ENCODE measurements at places on chromosomes 16 and 17.

- DNase-seq = no peak
Measured at GRCh38 chr17:17448076-17448475, 28.7 kb upstream of the MED9 start.

- no peak for DNase-seq
Measured at GRCh38 chr17:258045-258734, 76.7 kb upstream of the DOC2B start.

- no peak for DNase-seq
Measured at GRCh38 chr17:38687286-38687685, 12.5 kb upstream of the EPOP start.

GRCh38 chr17:45820052-45820780 lies 24.5 kb upstream of the SPPL2C start:
- DNase-seq = no peak

- DNase-seq = no peak
Measured at GRCh38 chr16:19840524-19841110, 44.0 kb downstream of the GPRC5B start.

DNA sequence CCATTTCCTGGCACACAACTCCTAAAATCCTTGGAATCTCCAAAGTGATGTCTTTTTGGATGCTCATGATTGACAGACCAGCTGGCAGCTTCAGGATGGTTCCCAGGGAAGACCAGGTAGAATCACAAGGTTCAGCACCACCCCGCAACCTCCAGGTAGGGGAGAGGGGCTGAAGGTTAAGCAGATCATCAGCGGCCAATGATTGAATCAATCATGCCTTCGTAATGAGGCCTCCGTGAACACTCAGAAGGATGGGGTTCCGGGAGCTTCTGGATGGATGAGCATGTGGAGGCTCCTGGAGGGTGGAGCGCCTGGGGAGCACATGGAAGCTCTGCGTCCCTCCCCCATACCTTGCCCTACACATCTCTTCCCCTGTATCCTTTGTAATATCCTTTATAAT lies 185.9 kb downstream of the SEC14L1 start:
- no peak for DNase-seq

GRCh38 chr17:71828182-71828596 lies 292.6 kb upstream of the SOX9 start:
- no peak for DNase-seq

- no peak for DNase-seq
Measured at GRCh38 chr17:72775919-72776318, 316.6 kb downstream of the SLC39A11 start.

- DNase-seq = no peak
Measured at GRCh38 chr16:2042171-2042985, 5.3 kb downstream of the NTHL1 start.

GRCh38 chr16:55912022-55912421 lies 36.8 kb upstream of the CES5A start:
- no peak for DNase-seq

DNA sequence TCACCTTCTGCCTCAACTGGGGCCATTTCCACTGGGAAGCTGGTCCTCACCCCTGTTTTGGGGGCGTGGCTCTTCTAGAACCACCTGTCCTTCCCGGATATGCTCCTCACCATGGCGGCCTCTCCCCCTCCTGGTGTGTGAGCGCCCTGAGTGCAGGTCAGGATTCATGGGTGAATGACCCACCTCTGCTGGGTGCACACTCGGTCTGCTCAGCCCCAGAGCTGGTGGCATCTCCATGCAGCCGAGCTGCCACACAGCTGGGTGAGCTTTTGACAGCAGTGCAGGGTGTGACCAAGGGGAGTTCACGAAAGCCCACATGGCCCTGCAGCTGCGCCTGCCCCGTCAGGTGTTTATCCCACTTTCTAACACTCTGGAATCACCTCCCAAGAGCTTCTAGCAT lies 27.3 kb downstream of the GRIN2C start:
- DNase-seq = no peak

GRCh38 chr17:77394540-77395295 lies 253.9 kb downstream of the SEC14L1 start:
- no peak for DNase-seq

- DNase-seq = no peak
Measured at GRCh38 chr17:82177276-82177675, 35.4 kb downstream of the CCDC57 start.

GRCh38 chr17:61442878-61443474 lies 9.2 kb upstream of the TBX4 start:
- no peak for DNase-seq

DNA sequence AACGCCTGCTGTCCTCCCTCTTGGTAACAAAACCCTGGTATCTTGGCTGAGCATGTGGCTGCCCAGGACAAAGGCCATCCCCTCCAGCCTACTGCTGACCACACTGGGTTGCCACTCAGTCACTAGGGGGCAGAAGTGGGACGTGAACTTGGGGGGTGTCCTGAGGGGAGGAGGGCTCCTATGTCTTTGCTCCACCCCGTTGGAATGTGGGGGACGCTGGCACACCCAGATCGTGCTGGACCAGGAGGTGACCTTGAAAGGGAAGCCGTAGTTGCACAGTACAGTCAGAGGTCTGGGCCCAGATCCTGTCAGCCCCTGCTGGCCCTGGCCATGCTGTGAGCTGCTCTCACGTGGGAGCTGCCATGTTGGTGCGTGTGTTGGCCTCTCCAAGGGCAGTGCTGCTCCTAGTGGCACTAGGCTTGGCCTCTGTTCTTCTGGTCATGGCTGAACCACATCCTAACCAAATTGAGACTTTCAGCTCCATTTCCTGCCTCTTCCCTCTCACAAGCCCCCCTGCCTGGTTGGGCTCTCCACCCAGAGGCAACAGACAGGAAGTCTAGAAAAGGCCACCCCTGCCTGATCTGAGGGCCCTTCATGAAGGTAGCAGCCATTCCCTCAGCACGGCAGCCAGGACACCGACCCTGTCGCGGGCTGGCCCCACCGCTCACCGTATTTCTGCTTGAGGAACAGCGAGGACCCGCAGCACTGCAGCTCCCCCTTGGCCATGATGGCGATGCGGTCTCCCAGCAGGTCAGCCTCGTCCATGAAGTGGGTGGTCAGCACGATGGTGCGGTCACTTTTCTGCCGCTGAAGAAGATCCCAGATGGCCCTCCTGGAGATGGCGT lies 29.0 kb upstream of the RNPS1 start:
- peak; percentile 16 for DNase-seq

DNA sequence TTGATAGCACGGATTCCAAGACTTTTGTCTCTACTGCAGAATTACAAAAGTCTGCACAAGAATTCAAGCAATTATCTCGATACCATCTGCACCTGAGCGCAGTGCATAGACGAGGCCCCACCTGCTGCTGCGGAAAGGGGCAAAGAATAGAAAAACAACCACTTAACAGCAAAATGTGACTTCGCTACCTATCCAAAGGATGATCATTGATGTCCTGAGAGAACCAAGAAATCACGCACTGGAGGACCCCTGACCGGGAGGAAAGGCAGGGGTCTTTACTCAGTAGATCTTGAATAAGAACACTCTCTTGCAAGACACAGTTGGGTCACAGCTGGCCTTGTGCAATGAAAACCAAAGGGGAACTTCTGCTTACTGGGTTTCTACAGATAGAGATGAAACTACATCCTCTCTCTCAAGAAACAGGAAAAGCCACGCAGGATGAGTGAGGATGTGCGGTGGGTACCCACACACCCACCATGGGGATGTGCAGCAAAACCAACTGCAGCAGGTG lies 147.4 kb upstream of the RPH3AL start:
- DNase-seq = peak; percentile 30

GRCh38 chr17:68437979-68438822 lies 19.1 kb downstream of the WIPI1 start:
- DNase-seq = peak; percentile 70

GRCh38 chr16:63462316-63462715 lies 1426.1 kb upstream of the CDH8 start:
- no peak for DNase-seq

DNA sequence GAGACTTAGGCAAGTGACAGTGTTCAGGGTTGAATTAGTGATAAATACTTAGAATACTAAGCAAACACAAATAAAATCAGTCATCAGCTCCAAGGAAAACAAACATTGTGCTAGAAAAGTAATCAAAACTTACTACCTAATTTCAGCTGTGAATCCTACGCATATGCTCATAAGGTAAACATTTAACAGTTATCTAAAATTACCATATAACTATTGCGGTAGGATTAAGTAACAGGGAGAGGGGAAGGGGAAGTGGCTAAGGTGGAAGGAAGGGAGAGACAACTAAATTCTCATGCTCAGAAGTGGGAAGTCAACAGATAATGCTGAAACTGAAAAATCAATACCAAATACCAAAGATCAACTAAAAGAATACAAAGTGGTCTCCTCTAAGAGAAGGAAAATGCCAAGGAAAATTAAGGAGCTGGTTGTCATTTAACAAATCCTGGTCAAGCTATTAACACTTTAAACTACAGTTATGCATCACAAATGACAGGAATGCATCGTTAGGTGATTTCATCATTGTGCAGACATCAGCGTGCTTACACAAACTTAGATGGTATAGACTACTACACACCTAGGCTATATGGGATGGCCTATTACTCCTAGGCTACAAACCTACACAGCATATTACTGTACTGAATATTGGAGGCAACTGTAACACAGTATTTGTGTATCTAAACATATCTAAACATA lies 20.0 kb downstream of the USP32 start:
- DNase-seq = no peak

- DNase-seq = no peak
Measured at GRCh38 chr16:79644971-79645667, 44.6 kb upstream of the MAF start.

DNA sequence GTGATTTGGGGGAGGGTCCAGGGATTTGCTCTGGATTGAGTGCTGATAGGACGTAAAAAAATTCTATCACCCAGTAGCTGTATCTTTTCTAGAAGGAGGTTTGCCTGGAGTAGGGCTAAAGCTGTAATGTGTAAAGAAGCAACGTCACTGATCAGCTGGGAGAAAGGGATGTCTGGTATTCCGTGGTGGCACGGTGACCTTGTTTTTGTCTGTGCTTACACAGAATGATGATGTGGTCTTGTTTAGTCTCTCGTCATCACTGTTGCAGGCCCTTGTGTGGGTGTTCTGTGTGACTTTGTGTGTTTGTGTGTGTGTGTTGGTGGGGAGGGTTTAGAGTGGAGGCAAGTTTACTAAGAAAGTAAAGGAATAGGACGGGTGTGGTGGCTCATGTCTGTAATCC lies 22.5 kb upstream of the ARHGAP17 start:
- DNase-seq = no peak

DNA sequence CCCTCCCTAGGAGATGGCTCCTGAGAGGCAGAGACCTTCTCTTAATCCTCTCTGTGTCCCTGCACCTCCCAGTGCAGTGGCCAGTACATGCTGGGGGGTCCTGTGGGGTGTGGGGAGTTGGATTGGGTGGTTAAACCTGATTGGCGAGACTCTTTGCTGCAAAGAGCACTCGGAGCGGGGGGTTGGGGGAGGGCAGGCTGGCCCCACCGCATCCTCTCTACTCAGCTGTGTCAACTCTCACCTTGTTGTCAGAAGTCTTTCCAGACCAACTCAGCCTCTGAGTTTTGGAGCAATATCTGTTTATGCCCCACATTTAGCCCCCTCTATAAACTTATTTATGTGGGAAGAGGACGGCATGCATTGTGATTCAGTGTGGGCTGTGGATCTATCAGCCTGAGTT lies 40.0 kb downstream of the SMARCE1 start:
- DNase-seq = peak; percentile 80

DNA sequence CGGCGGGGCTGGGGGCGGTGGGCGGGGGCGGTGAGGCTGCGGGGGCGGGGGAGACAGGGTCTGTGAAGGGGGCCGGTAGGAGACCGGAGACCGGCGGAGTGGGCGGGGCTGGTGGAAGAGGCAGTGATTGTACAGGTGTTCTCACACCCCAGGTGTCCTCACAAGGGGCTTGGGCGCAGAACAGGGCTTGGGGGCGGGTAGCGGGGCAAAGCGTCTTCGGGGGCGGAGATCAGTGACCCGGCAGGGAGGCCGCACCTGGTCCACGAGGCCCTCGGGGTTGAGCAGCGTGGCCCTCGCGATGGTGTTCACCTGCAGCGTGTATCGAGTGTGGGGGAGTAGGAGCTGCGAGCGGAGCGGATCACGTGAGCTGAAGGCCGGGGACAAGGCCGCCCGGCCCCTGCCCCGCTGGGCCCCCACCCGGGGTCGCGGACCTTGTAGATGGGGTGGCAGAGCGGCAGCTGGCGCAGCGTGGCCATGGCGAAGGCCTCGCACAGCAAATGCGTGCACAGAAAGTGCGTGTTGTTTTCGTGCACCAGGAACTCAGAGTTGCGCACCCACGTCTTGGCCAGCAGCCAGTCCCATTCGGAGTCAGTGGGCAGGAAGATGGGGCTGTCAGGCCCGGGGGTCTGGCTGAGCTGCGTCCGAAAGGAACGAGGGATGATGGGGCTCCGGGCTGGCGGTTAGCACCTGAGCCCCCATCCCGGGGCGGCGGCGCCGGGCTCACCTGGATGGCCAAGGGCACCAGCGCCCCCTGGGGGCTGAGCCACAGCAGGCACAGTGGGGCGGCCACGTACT lies 8.5 kb downstream of the ALOXE3 start:
- DNase-seq = peak; percentile 82

GRCh38 chr17:1078831-1079561 lies 82.1 kb downstream of the TIMM22 start:
- DNase-seq = no peak

DNA sequence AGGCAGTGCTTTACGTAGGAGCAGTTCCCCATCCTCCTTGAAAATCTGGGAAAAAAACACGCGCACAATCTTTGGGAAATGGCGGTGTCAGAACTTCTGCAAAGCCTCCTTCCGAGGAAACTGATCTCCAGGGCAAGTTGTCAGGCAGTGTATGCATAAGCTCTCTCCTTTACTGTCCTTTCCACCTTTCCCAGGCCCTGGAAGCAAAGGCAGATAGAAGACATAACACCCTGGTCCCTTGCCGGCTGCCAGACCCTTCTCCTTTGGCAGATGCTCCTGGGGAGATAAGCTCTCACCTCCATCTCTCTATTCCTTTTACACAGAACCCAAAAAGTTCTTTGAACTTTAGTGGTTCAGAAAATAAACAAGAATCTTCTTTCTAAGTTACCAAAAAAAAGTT lies 12.4 kb downstream of the TOB1 start:
- no peak for DNase-seq

DNA sequence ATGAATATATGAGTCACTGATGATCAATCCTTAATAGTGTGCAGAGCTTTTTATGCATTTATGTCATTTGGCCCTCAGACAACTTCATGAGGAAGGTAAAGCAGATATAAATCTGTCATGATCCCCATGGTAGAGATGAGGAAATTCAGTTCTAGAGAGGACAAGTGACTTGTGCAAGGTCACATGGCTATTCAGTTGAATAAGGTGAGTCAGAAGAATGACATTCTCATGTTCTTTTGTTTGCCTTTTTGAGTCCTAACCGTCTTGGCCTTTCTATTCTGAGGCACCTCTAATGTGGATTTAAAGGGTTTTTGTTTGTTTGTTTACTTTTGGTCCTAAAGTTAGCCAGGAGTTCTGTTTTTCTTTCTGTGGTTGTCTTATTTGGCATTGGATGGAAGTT lies 116.2 kb upstream of the ELAC2 start:
- DNase-seq = no peak
